ENCODE measurements at places on chromosomes 2 and 18. TPM values are rescaled to one million over a fixed set of nuclear protein-coding genes. Genes with fewer than 3 reads are reported as not detected.

SIX2 gene
- 2.0 TPM for total RNA-seq

CYRIA gene
- total RNA-seq, result 5.5 TPM

PRKAG3 gene
- not detected for total RNA-seq

GAREM1 gene
- 11.0 TPM for total RNA-seq

SPP2 gene
- not detected for total RNA-seq

KIF1A gene
- total RNA-seq, result under 0.01 TPM

ASPRV1 gene
- 0.33 TPM for total RNA-seq

CYS1 gene
- total RNA-seq, result not detected

ZSCAN30 gene
- total RNA-seq, result 15.2 TPM

RAX gene
- not detected for total RNA-seq

GDF7 gene
- under 0.01 TPM for total RNA-seq

TTLL4 gene
- total RNA-seq, result 17.3 TPM

SCN7A gene
- total RNA-seq, result not detected

HTR2B gene
- under 0.01 TPM for total RNA-seq

DYTN gene
- not detected for total RNA-seq

GATA6 gene
- total RNA-seq, result 0.11 TPM

SLC14A1 gene
- 0.65 TPM for total RNA-seq

IHH gene
- total RNA-seq, result not detected

ARHGEF4 gene
- 5.9 TPM for total RNA-seq

PECR gene
- 9.4 TPM for total RNA-seq

MFSD2B gene
- not detected for total RNA-seq

SLC66A2 gene
- total RNA-seq, result 39.7 TPM

CAVIN2 gene
- total RNA-seq, result 4.2 TPM

BBS5 gene
- total RNA-seq, result 2.0 TPM

RAPGEF4 gene
- total RNA-seq, result 1.3 TPM

SERPINB8 gene
- 3.8 TPM for total RNA-seq

Data from placental epithelial cell (primary cell).